ENCODE measurements at places on chromosomes 6 and 20. TPM values are rescaled to one million over a fixed set of nuclear protein-coding genes. Genes with fewer than 3 reads are reported as not detected.

The SLC4A11 gene
- total RNA-seq = 0.50 TPM

The MCCD1 gene
- total RNA-seq = not detected

The C6orf52 gene
- total RNA-seq = 1.1 TPM

The GPX6 gene
- total RNA-seq = not detected

The TAAR9 gene
- not detected for total RNA-seq

The UBD gene
- 0.37 TPM for total RNA-seq

DNA sequence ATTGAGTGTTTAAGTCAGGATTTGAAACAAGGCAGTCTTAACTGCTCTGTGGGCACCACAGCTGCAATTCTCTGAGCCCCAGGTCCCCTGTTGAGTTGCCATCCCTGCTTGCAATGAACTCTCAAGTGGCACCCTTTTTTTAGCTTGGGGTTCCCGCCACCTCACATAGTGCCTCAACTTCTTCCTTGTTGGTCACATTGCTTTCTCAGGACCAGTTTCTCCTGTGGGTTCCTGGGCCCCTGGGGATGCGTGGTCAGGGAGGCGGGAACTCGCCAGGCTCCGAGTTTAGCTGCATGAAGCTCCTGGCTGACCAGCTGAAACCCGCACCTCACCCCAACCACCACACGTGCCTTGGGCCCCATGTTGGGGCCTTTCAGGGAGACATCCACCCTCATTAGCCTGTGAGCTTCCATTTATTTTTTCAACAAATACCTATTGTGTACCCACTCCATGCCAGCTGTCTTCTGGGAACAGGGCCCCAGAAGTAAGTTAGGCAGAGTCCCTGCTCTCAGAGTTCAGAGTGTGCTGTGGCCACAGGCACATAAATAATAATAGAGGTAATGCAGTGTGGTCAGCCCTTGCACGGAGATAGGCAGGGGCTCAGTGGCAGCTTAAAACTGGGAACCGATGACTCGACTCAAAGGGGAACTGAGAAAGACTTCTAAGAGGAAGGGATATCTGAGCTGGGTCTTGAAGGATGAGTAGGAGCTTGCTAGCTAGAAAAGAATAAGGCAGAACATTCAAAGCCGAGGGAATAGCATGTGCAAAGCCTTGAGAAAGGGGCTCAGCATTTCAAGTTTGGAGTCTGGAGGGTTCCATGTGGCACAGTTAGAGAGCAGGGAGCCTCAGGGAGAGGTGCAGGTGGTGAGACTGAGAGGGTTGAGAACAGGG, 33.9 kb upstream of the FAM83D start:
- DNase-seq = no peak

DNA sequence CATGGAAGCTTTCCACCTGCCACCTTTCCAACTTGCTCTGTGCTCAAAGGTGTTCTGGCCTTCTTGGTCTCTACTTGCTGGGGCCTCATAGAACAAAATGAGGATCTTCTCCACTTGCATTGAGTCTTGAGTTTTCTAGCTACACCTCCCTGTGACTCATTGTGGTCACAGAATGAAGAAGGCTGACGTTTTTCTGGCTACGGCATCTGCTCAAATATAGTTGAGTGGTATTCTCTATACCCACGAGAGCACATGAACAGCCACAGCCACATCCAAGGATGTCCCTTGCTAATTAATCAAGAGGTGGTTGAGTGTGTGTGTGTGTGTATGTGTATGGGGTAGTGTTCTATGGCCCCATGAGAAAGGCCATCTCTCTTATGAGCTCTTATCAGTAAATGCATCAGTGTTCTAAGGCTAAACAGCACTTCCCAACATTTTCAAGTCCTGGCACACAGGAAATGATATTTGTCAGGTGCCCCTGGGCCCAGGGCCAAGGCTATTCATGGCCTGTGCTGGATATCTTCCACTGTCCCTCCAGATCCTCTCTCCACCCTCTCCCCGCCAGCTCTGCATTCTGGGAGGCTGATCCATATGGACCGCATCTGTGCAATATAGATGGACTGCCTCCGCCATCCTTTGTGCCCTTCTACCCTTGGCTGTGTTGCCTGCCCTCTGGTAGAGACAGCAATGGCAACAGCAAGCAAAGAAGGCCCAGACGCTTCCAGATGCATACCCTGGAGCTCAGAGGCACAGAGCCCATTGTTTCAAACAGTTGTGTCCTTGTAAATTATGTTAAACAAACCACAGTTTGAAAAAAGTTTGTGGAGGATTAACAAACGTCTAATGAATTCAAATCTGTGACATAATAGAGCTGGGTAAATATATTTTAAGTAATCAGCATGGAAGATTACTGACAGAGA, 150.2 kb downstream of the LRFN2 start:
- DNase-seq = peak; percentile 38

DNA sequence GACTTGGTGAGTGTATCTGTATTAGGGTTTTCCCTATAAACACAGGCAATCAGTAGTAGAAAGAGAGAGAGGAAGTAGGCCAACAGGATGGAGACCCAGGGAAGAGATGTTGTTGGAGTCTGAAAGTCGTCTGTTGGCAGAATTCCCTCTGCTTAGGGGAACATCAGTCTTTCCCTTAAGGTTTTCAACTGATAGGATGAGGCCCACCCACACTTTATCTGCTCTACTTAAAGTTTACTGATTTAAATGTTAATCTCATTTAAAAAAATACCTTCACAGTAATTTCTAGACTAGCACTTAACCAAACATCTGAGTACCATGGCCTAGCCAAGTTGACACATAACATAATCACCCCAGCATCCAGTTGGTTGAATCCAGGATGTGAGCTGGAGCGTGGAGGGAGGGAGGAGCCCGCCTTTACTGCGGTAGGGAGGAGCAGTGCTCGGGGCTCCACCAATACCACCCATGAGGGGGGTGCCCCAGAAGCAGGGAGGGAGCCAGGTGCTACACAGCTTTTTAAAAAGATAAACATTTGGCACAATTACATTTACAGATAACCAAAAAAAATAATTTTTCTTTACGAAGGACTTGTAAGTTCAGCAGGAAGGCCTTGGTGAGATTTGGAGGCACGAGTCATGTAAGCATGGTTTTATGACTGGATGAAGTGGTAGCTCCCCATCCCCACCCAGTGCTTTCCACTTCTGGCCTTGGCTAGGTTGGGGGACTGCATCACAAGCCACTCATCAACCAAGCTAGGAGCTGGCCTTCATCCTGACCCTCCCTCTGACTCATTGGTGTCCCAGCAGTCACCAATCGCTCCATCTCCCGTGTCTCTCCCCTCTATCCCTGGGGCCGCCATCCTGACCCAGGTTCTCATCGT, 18.4 kb upstream of the SNX9 start:
- DNase-seq = no peak

DNA sequence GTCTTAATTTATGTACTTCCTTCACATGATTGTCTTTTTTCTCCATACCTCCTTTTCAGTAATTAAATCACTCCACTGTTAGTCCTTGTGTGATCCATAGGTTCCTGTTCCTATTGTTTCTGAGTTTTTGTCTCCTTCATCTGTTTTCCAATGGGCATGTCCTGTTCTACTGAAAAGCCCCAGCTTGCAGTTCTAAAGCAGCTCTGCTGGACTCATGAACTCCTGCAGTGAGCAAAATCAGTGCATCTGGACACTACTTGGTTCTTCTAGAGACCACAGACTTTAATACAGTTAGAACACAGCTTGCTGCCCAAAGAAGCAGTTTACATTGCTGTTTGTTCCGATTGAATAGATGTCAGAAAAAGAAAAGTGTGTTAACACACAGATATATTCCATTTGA, 593.3 kb upstream of the HS3ST5 start:
- DNase-seq = no peak

DNA sequence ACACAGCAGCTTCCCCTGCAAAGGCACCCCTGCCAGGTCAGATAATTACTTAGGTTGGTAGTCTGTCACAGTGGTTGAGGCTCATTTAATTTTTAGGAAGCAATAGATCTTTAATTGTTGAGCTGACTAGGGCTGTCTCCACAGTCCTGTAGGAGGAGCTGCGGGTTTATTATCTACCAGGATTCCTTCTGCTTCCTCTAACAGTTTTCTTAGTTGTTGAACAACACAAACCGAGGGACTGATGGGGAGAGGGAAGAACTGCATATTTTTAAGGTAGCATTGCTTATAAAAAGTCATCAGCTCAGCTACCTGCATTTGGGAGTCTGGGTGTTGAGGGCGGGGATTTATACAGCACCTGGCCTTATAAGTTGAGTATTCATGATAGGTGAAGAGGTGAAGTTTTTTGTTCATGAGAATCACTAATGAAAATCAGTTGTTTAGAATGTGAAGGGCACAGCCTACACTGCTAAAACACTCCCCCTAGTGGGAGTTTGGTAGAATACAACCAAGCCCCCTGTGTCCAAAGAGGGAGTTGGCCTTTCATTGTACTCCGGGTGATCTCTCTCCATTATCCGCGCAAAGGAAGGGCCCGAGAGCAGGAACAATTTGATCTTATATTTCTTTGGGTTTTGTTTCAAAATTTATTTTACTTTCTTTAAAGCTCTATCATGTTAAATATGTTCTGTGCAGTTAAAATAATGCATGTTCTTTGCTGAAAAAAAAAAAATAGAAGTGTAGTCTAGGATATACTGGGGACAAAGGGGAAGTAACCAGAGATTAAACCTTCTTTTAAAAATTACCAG, 69.6 kb downstream of the SSR1 start:
- peak; percentile 67 for DNase-seq

Data from activated CD4-positive, alpha-beta T cell treated with anti-CD3 and anti-CD28 coated beads, Interleukin-2, amount 10 ng/mL, durations not matched to agents 7 days and 5 days (primary cell).